Endothelial cell (in vitro differentiated cells): ENCODE measurements at places on chromosomes 16 and 17.

- peak; percentile 72 for DNase-seq
Observed at GRCh38 chr16:84925092-84925772, 86.1 kb downstream of the ZDHHC7 start.

DNA sequence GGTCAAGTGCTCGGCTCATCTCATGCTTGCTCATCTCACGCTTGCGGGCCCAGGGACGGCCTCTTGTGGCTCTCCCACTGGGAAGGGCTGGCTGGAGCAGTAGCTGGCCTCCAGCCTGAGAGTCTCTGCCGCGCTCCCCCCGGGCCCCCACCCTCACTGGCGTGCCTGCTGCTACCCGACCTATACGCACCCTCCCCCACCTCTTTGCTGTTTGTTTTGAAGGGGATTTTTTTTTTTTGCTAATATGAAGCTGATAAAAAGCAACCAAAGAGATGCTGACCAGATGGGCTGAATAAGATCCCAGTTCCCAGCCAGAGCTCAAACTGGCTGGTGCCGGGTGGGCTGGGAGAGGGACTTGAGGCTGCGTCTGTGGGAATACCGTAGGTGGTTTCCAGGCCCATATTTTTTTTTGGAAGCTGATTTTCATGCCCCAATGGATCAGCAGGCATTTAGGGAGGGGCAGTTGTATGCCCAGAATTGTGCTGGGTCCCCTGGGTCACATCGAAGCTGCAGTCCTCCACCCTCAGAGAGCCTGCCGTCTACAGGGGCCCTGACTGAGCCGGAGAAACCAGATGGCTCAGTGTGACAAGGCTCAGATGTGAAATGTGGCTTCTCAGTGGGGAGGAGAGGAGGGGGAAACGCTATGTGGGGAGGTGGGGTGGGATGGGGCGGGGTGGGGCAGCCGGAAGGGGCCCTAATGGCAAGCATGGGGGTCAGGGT, 115.0 kb downstream of the RAP1GAP2 start:
- DNase-seq, result no peak

GRCh38 chr16:63978240-63978639, 1143.6 kb downstream of the CDH11 start:
- no peak for DNase-seq

- DNase-seq, result no peak
Observed at GRCh38 chr16:86088287-86088686, 189.3 kb downstream of the IRF8 start.

DNA sequence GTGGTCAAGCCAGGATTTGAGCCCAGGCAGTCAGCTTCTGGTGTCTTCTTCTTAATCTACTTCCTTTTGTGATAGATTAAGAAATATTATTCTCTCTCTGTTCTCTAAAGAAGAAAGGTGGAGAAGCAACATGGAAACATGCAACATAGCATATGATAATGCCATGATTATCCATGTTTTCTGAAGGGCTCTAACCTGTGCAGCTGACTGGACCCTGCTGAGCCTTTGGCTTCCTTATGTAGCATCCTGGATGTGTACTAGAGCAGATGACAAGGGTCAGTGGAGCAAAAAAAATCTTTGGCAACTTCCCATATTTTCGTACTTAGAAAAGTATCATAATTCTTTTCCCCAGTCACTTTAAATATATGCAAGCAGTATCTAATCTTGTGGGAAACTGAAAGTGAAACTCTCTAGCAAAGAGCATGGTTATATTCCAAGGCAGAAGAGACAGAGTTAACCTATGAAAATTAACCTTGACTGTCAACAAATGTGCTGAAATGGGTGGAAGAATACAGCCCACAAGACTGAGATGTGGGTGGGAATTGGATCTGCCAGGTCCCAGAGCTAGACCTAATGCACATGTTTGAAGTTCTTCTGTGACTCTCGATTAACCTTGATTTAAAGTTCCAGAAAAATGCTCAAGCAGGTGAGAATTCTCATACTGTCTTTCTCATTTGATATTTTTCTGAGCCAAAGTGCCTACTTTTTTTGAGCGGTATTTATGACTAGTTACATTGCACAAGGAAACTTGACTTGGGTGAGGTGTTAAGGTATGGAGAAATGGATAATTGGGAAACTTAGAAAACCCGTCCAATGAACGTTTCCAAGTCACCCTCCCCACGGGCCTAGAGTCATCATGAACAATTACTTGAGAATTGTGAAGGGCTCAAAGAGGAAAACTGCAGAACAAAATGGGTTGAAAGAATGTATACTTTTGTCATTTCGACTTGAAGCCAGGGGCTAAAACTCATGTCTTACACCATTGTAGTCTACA, 248.6 kb downstream of the FTO start:
- no peak for DNase-seq
